ENCODE measurements at places on chromosomes 6 and 20. TPM values are rescaled to one million over a fixed set of nuclear protein-coding genes. Genes with fewer than 3 reads are reported as not detected.

ETV7 gene
- 2.8 TPM for total RNA-seq

SF3B5 gene
- 82.4 TPM for total RNA-seq

THBD gene
- total RNA-seq = 54.0 TPM

PKIB gene
- 1.8 TPM for total RNA-seq

RIPOR2 gene
- total RNA-seq = 16.1 TPM

TAGAP gene
- total RNA-seq = 5.8 TPM

NRSN2 gene
- 31.0 TPM for total RNA-seq

- no peak overlapping the region for H3K4me3 ChIP-seq
- no peak for DNase-seq
- H3K27ac ChIP-seq = no peak overlapping the region
- no peaks in the 10 kb centered on the region for H3K4me1 ChIP-seq
- H3K27me3 ChIP-seq = no peaks in the 10 kb centered on the region
- H3K36me3 ChIP-seq = no peaks in the 10 kb centered on the region
Observed at GRCh38 chr6:14501240-14501639, 383.7 kb downstream of the CD83 start.

DNA sequence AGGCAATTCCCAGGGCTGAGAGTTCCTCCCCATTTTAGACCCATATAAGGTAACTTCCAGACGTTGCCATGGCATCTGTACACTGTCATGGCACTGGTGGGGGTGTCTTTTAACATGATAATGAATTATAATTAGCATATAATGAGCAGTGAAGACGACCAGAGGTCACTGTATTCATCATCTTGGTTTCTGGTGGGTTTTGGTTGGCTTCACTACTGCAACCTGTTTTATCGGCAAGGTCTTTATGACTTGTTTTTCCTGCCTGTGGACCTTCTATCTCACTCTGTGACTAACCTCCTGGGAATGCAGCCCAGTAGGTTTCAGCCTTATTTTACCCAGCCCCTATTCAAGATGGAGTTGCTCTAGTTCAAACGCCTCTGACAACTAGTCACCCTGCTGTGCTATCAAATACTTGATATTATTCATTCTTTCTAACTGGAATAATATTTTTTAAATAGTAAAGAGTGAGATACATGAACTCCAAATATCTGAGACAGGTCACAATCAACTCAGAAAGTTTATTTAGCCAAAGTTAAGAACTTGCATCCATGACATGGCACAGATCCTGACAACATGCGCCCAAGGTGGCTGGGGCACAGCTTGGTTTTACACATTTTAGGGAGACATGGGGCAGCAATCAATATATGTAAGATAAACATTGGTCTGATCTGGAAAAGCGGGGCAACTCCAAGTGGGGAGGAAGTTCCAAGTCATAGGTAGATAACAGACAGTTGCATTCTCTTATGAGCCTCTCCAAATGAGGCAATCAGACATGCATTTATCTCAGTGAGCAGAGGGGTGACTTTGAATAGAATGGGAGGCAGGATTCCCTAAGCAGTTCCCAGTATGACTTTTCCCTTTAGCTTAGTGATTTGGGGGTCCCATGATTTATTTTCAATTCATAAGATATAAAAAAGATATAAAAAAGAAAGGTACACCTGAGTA lies 1.2 kb upstream of the UFL1 start:
- no peak for DNase-seq
- no peaks in the 10 kb centered on the region for H3K27me3 ChIP-seq
- peak overlapping the region; percentile 79 for H3K4me3 ChIP-seq
- H3K36me3 ChIP-seq = no peaks in the 10 kb centered on the region

DNA sequence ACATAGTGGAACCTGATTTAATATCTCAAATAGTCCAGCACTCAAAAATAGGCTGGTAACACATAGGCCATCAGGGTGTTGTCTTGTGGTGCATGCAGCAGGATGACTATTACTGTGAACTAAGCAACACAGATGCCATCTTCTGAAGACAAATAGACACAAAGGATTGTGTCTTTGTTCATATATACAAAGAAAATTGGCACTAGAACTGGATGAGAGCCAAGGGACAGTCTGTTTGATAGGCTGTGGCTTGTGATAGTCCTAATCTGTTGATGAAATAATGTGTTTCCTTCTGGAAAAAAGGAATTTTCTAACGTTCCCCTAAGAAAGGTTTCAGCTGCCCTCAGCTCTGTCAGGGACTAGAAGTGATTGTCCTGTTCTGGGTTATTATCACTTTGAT lies 129.8 kb downstream of the TPBG start:
- H3K27ac ChIP-seq = no peak overlapping the region
- no peaks in the 10 kb centered on the region for H3K36me3 ChIP-seq
- no peaks in the 10 kb centered on the region for H3K4me1 ChIP-seq
- H3K27me3 ChIP-seq = no peaks in the 10 kb centered on the region

GRCh38 chr6:80106418-80107235 lies at the start of gene BCKDHB:
Gene BCKDHB, plus strand, starts transcription at chr6:80106671. Its CDS starts 23 bp downstream, at chr6:80106694.
- H3K36me3 ChIP-seq = no peaks in the 10 kb centered on the region
- H3K27me3 ChIP-seq = no peaks in the 10 kb centered on the region
- H3K4me1 ChIP-seq = peaks cover 2% of the 10 kb centered on the region
- peak within 1 kb of the TSS; percentile 81 for H3K4me3 ChIP-seq

DNA sequence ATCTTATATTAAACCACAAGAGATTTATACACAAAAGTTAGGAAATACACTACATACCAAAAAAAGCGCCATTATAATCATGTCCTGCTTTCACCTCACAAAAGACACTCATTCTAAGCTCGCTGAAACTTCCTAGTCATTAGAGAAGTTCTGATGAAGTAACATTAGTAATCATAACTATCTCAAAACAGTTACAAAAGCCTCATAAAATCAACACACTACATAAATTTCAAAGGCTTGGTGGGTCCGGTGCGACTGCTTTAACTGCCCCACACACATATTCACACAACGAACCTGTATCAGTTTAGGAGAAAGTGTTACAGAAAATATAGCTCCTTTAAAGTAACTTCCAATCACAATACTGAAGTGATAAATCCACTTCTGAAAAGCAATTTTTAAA lies 1.9 kb downstream of the PHIP start:
- no peak for DNase-seq
- H3K27me3 ChIP-seq = no peaks in the 10 kb centered on the region
- H3K27ac ChIP-seq = no peak overlapping the region
- H3K4me1 ChIP-seq = no peaks in the 10 kb centered on the region

DNA sequence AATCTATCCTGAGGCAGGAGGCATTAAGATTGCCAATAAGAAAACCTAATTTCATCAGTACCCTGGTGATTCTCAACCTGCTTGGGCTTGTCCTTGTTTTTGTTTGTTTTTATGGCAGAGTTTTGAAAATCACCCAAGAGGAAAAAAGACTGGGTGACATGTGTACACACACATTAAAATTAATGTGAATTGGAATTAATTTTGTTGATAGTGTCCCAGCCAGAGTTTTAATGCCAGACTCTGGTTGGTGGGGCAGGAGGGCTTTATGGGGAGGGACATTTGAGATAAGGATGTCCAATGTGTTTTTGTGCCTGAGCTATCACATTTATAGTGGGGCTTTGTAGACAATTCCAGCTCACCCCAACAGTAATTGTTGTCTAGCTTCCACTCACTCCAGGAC lies 184.6 kb downstream of the ID4 start:
- no peak for DNase-seq
- H3K27me3 ChIP-seq = no peaks in the 10 kb centered on the region
- no peaks in the 10 kb centered on the region for H3K4me1 ChIP-seq

DNA sequence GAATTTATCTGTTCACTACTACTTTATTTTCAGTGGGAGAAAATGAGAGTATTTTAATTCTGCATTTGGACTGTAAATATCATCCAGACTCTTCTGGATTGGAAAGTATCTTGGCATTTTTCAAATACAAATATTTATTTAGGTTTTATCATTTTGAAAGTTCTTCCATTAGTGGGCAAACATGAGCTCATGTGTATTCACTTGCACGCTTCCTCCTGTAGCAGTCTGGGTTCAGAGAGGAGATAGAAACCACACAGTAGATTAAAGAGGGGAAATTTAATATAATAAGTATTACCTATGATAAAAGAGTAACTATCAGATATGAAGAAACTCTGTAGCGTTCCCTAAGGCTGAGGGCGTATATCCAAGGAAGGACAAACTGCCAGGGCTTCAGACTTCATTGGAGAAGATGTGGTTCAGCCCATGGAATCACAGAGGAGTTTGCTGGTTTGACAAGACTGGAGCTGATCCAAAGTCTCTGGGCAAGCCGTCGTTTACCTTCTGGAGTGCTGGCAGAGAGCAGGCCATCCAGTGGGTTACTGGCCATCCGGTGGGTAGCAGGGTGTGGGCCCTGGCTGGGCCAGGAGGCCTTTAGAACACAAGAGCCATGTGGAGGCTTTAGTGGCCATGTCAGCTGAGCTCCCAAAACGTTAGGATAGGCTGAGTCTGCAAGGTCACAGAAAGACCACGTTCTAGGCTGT lies 44.3 kb downstream of the KCNS1 start:
- no peak overlapping the region for H3K4me3 ChIP-seq
- H3K27ac ChIP-seq = no peak overlapping the region
- no peak for DNase-seq
- peaks cover 3% of the 10 kb centered on the region for H3K36me3 ChIP-seq
- H3K4me1 ChIP-seq = peaks cover 4% of the 10 kb centered on the region

GRCh38 chr6:75852721-75853120 lies 103.7 kb downstream of the MYO6 start:
- no peaks in the 10 kb centered on the region for H3K27me3 ChIP-seq
- H3K36me3 ChIP-seq = no peaks in the 10 kb centered on the region
- no peak overlapping the region for H3K4me3 ChIP-seq
- H3K27ac ChIP-seq = no peak overlapping the region

- H3K4me1 ChIP-seq = no peaks in the 10 kb centered on the region
- peak; percentile 74 for DNase-seq
- H3K36me3 ChIP-seq = no peaks in the 10 kb centered on the region
- no peaks in the 10 kb centered on the region for H3K27me3 ChIP-seq
- H3K4me3 ChIP-seq = no peak overlapping the region
Observed at GRCh38 chr6:170096191-170096802, 194.6 kb downstream of the DLL1 start.

- H3K36me3 ChIP-seq = no peaks in the 10 kb centered on the region
- H3K4me3 ChIP-seq = no peak overlapping the region
- H3K4me1 ChIP-seq = no peaks in the 10 kb centered on the region
- H3K27me3 ChIP-seq = no peaks in the 10 kb centered on the region
- no peak overlapping the region for H3K27ac ChIP-seq
- DNase-seq = no peak
Observed at GRCh38 chr6:18400831-18401446, 13.8 kb downstream of the RNF144B start.

DNA sequence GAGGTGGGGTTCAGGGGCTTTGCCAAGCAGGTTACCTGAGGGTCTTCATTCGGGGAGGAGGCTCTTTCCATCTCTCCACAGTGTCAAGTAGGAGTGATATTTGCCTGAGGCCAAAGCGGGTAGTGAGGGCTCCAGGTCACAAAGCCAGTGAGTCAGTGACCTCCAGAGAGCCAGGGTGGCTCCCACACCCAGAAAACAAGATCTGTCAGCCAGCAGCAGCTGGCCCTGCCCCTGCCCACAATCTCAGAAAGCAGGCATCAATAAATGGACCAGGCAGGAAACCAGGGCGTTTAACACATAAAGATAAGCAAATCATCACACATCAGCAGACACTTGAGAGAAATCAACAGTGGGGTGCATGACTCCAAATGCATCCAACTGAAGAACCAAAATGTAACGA lies 250.8 kb downstream of the CDH26 start:
- DNase-seq = no peak
- no peak overlapping the region for H3K27ac ChIP-seq
- H3K36me3 ChIP-seq = no peaks in the 10 kb centered on the region
- no peaks in the 10 kb centered on the region for H3K4me1 ChIP-seq
- no peaks in the 10 kb centered on the region for H3K27me3 ChIP-seq

GRCh38 chr6:49835140-49835539 lies 31.2 kb downstream of the CRISP1 start:
- no peak overlapping the region for H3K4me3 ChIP-seq
- H3K27ac ChIP-seq = no peak overlapping the region
- no peaks in the 10 kb centered on the region for H3K27me3 ChIP-seq
- no peaks in the 10 kb centered on the region for H3K36me3 ChIP-seq
- no peaks in the 10 kb centered on the region for H3K4me1 ChIP-seq

- H3K27ac ChIP-seq = no peak overlapping the region
- H3K4me3 ChIP-seq = no peak overlapping the region
- no peaks in the 10 kb centered on the region for H3K36me3 ChIP-seq
- H3K27me3 ChIP-seq = no peaks in the 10 kb centered on the region
- H3K4me1 ChIP-seq = no peaks in the 10 kb centered on the region
Observed at GRCh38 chr6:37669306-37669705, 28.4 kb downstream of the MDGA1 start.

- H3K36me3 ChIP-seq = no peaks in the 10 kb centered on the region
- no peak overlapping the region for H3K27ac ChIP-seq
- H3K4me3 ChIP-seq = no peak overlapping the region
- peaks cover 3% of the 10 kb centered on the region for H3K4me1 ChIP-seq
- no peaks in the 10 kb centered on the region for H3K27me3 ChIP-seq
Observed at GRCh38 chr6:85620308-85620707, 22.4 kb downstream of the SYNCRIP start.

- no peaks in the 10 kb centered on the region for H3K27me3 ChIP-seq
- H3K4me3 ChIP-seq = peak overlapping the region; percentile 45
- H3K36me3 ChIP-seq = no peaks in the 10 kb centered on the region
- no peak for DNase-seq
- H3K4me1 ChIP-seq = no peaks in the 10 kb centered on the region
Observed at GRCh38 chr20:62063981-62064769, 1.5 kb downstream of the TAF4 start.

DNA sequence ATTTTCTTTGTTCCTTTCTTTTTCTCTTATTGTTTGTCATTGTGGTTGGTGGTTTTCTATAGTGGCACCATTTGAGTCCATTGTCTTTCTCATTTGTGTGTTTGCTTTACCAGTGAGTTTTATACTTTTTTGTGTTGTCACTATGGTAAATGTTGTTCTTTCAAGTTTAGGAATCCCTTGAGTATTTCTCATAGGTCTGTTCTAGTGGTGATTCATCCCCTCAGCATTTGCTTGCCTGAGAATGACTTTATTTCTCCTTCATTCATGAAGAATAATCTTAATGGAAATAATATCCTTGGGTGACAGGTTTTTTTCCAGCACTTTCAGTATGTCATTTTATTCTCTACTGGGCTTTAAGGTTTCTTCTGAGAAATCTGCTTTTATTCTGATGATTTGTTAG lies 209.2 kb upstream of the ASCC3 start:
- H3K36me3 ChIP-seq = no peaks in the 10 kb centered on the region
- H3K4me3 ChIP-seq = no peak overlapping the region
- no peaks in the 10 kb centered on the region for H3K4me1 ChIP-seq
- no peak for DNase-seq

DNA sequence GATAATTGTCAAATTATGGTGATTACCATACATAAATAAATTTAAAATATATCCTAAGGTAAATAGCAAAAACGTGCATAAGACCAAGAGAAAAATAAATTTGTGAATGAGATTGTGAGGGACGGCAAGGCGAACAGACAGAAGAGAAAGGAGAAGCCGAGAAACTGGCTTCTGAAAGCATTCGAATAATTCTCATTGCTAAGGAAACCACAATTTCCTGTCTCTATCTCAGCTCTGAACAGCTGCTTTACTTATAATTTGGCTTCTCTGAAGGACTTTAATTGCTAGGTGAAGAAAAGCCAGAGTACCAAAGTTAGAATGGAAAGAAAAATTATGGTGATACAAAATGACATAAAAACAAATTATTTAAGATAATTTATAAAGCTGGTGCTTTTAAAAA lies 79.0 kb upstream of the RGS17 start:
- no peak for DNase-seq
- no peak overlapping the region for H3K4me3 ChIP-seq
- no peaks in the 10 kb centered on the region for H3K36me3 ChIP-seq
- H3K4me1 ChIP-seq = no peaks in the 10 kb centered on the region
- no peak overlapping the region for H3K27ac ChIP-seq

Data from aorta (tissue), 5 donors.